ENCODE measurements at places on chromosomes 3 and 15. TPM values are rescaled to one million over a fixed set of nuclear protein-coding genes. Genes with fewer than 3 reads are reported as not detected.
A peak's percentile ranks its signal among the peaks of the same experiment; 100 is the strongest.

Gene LRRC31
- total RNA-seq = not detected

GRCh38 chr15:93610944-93611343, 521.9 kb upstream of the RGMA start:
- H3K4me1 ChIP-seq = no peaks in the 10 kb centered on the region
- H3K4me3 ChIP-seq = no peak overlapping the region
- no peak overlapping the region for H3K27ac ChIP-seq
- H3K36me3 ChIP-seq = no peaks in the 10 kb centered on the region
- DNase-seq = no peak
- H3K27me3 ChIP-seq = no peaks in the 10 kb centered on the region

Gene RETNLB
- not detected for total RNA-seq

- H3K4me1 ChIP-seq = peaks cover 16% of the 10 kb centered on the region
- peak overlapping the region; percentile 70 for H3K4me3 ChIP-seq
- H3K27me3 ChIP-seq = peaks cover 47% of the 10 kb centered on the region
- no peak overlapping the region for H3K27ac ChIP-seq
- no peaks in the 10 kb centered on the region for H3K36me3 ChIP-seq
- no peak for DNase-seq
These were observed 101.1 kb upstream of the IGF1R start for GRCh38 chr15:98547275-98547674.
